Umbilical cord (tissue), 2 donors: ENCODE measurements at places on chromosomes 4 and X. TPM values are rescaled to one million over a fixed set of nuclear protein-coding genes. Genes with fewer than 3 reads are reported as not detected.

GRCh38 chr4:6352031-6352692, 82.5 kb downstream of the WFS1 start:
- DNase-seq = no peak

DNA sequence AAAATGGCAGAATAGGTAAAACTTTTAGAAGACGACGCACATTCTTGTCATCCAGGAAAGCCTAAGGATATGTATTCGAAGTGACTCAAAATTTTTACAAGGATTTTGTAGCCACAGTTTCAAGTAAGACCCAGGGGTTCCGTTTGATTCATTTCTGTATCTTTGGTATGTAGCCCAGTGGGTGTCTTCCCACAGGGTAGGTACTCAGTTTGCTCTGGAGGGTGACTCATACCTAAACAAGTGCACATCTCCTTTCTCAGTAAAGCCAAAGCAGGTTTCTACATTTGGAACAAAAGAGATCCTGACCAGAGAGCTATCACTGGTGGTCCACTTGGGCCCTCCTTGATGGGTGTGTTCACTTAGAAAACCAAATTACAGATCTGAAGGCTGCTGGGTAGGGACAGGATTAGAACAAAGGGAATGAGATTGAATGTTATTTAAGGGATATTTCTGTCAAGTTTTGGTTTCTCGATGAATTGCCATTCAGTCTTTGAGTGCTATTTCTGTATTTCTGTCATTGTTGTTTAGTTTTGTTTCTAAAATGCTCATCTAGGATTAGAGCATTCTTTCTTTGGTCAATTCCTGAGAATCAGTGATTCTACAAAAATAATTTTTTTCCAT, 56.1 kb downstream of the PLS3 start:
- DNase-seq = no peak

- no peak for DNase-seq
Measured at GRCh38 chr4:184529283-184529682, 54.9 kb upstream of the IRF2 start.

- DNase-seq = no peak
Measured at GRCh38 chrX:154304846-154305245, 9.3 kb downstream of the TKTL1 start.

GAGE2A gene
- not detected for total RNA-seq

DNA sequence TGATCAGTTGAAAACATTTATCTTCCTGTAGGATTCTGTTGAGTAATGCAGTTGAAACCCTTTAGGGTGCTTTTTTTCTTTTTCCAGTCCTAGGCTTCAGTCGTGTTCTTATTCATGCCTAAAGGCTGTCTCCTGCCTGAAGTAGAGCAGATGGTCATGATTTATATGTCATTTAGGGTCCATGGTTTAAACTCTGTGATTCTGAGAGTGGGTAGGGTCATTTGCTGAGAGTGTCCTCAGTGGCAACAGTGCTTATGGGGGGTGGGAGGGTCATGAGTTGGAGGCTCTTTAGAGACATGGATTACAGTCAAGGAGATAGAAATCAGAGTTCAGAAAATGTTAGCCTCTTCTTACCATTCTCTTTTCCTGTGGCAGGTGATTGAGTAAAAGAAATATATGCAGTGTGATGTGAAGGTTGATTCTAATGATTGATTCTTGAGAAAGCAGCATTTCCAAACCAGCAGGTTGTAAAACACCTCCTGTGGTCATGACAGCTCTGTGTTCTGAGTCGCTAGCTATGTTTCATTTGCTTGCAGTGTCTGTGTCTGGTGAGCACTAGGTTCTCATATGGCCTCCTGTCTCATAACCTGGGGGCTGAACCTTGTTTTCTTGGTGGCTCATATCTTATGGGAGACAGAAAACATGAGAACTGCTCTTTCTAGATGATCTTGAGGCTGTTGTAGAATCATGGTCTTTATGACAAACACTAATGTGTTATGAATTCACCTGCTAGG, 60.4 kb downstream of the JADE1 start:
- no peak for DNase-seq

DNA sequence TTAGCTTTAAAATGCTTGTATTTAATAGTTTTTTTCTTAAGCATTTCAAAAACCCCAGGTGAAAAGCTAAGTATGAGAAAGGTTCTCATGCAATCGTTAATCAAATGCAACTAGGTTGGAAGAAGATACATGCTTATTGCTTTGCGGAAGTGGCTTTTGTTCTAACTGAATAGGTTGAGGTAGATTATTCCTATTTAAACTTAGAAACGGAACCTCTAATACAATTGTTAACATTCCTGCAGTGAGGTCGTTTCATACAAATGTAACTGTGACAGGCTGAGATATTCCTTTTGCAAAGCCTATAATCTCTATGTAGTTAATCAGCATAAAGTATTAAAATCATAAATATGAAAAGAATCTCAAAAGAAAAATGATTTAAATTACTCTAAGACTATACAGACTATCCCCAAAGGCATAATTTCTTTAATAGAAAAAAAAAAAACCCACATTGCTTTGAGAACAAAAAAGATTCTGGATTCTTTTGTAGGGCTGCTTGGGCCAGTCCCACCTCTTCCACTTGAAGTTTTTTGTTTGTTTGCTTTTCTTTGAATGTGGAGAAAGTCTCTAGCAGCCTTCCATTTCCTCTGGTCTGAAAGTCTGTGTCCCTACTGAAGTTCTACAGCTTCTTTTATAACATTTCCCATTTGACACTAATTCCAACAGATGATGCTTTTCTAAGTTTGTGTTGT, 25.6 kb upstream of the SORBS2 start:
- DNase-seq = no peak

DNA sequence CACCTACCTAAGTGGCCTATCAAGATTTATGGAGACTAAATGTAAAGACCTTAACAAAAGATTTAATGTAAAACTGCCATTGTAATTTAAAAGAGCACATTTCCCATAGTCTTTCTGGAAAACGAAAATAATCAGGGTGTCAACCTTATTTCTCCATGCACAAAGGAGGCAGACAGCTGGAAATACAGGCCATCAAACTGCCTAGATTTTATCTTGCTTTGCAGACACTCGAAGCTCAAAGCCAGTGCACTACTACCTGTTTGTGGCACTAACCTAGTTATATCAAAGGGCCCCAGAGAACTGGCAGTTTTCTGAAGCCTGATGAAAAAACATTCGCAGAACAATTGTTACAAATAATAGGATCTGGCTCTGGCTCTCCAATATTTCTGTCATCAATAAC, 863.9 kb downstream of the STPG2 start:
- DNase-seq = no peak

DNA sequence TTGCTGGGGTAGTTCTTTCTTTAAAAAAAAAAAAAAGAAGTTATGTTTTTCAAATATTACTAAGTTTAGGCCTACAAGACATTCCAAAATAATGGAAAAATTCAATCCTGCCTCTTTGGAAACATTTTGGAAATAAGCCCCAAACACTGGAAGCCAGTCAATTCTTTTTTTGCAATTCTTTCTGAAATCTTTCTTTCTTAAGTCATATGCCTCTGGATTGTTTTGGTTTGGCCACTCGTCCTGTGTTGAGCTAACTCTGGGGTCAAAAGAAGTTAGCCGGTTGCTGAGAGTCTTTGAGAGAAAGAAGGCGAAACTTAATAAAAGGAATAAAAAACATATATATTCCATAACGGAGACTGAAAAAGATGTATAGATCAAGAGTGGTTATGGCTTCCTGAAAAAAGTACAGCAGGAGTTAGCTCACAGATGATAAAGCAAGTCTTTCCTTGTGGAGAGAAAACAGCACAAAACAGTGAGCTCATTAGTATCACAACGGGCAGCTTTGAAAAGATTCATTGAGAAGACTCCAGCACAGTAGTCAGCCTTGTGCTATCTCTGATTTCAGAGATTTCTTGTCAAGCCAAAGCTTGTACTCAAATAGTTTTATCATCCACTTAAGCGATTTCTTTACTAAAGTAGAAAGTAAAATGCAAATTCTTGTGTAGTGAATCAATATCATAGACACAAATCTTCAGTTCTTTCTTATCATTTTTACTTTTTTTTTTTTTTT, 64.8 kb downstream of the PLS3 start:
- peak; percentile 69 for DNase-seq

BST1 gene
- total RNA-seq = 39.0 TPM
